ENCODE measurements at places on chromosomes 7 and 10.

- no peak for DNase-seq
Observed at GRCh38 chr7:78125884-78126283, 327.3 kb downstream of the PHTF2 start.

DNA sequence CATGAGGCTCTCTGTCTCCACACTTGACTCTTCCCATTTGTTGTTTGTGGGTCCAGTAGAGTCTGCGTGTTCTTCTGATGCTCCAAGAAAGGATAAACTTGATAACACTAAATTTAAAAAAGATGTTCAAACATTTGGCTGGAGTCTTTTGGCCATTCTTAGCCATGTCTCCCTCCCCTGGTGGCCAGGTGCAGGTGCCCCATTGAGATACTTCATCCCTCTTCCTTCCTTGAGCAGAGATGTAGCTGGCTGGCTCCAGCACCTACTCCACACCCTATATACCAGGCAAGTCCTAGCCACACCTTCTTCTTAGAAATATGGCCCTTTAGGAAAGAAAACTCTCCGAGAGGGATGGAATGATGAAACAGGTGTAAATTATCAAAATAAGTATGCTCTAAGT is 103.2 kb upstream of the GJD4 start:
- DNase-seq = no peak

DNA sequence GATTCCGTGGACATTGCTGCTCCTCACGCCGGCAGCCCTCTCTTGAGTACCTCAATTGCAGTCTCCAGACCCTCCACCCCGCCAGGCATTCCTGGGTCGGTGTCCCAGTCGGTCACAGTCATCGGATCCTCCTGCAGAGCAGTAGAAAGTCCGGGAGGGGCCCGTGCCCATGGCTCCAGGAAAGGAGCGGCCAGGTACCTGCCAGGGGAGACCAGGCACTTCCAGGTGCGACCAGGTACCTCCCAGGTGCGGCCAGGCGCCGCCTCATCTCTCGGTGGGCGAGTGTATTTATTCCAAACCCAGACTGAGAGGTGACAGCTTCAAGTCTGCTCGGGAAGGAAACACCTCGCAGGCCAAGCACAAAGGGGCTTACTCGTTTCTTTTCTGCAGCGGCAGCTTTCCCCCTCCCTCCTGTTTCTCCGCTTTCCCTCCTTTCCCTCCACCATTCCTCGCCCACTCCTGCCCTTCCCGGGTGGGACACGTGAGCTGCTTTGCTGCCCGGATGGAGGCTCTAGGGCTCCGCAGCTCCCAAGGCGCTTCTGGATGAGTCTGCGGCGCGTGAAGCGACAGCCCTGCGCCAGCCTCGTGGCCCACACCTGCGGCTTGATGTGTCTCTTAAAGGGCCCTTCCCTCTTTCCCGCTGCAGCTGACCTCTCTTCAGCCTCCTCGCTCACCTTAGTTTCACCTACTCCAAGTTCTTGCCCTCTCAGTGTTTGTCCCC is 39.4 kb upstream of the AGK start:
- no peak for DNase-seq

GRCh38 chr10:16776896-16777295 is 40.3 kb downstream of the RSU1 start:
- DNase-seq = no peak

All from effector CD4-positive, alpha-beta T cell (primary cell).